Thyroid gland (tissue), 4 donors: ENCODE measurements at places on chromosomes 7 and 10.

DNA sequence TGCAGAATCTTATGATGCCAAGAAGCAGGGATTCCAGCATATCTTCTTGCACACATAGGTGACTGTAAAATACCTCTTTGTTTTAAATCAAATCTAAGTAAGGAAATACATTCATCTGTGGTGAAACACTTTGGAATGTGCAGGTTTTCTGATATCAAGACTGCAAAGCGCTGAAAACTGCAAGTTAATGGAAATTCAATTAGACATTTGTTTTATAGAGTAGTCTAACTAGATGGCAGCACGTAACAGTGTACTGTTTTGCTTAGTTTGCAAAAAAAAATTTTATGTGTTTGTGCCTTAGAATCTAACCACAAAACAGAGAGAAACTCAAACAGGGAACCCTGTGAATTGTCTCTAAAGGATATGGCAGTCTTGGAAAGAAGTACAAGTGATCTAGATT, 259.2 kb downstream of the HDAC9 start:
- DNase-seq: no peak

GRCh38 chr10:74334221-74334620, 183.2 kb downstream of the ADK start:
- DNase-seq: no peak

DNA sequence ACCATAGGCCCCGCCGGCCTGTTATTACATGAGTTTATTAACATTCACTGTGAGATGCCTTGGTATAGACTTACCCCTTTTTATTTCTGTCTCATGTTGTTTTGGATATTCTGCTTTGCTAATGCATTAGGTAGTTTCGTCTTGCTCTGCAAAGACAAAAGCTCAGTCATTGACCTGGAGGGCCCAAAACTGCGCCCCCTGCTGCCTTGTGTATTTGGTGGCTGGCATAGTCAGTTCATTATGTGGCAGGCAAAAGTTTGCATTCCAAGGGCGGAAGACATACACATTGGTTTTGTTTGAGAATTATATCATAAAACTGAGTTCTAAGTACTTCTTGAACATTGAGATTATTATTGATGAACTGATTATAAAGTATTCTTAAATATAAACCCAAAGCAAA, 372.5 kb downstream of the SDK1 start:
- DNase-seq: no peak

- no peak for DNase-seq
Measured at GRCh38 chr10:108632144-108632543, 1291.2 kb downstream of the XPNPEP1 start.

- DNase-seq: no peak
Measured at GRCh38 chr10:38047666-38048065, 37.2 kb downstream of the ZNF33A start.

- DNase-seq: no peak
Measured at GRCh38 chr7:11373546-11374142, 400.0 kb downstream of the PHF14 start.

DNA sequence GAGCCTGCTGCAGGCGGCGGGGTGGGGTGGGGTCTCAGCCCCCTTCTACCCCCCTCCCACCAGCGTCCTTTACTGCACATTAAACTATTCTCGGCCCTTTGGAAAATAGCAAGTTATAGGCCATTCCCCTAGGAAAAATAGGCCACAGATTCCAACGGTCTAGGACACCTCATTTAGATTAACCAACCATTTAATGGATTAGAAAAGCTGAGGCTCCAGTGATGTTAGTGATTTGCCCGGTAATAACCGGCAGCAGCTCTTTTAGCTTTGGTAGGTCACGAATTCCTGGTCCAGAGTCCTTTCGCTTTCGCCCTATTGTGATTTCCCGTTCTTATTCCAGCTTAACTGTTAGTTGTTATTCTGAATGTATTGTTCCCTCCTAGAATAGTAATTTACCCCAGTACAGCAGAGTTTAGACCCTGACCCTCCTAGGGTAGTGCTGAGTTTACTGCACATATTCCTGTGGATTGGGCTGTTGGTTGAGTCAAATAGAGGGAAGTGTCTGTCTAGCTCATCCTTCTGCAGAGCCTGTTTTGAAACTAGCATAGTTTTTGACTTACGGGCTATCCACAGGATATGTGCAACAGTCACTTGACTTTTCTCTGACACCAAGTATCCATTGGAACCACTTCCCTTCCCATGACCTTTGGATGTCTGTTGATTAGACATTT, 754 bp downstream of the GSTO1 start:
- no peak for DNase-seq

DNA sequence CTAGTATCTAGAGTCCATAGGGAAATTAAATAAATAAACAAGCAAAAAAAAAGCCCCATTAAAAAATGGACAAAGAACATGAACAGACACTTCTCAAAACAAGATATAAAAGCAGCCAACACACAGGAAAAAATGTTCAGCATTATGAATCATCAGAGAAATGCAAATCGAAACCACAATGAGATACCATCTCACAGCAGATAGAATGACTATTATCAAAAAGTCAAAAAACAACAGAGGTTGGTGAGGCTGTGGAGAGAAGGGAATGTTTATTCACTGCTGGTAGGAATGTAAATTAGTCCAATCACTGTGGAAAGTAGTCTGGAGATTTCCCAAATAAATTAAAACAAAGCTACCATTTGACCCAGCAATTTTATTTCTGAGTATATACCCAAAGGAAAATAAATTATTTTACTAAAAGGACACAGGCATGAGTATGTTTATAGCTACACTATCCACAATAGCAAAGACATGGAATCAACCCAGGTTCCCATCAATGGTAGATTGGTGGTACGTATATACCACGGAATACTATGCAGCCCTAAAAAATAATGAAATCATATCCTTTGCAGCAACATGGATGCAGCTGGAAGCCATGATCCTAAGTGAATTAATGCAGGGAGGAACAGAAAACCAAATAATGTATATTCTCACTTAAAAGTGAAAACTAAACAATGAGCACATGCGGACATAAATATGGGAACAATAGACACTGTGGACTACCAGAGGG, 366.5 kb upstream of the SEMA3C start:
- no peak for DNase-seq
